ENCODE measurements at places on chromosomes 1 and 21.
A peak's percentile ranks its signal among the peaks of the same experiment; 100 is the strongest.

DNA sequence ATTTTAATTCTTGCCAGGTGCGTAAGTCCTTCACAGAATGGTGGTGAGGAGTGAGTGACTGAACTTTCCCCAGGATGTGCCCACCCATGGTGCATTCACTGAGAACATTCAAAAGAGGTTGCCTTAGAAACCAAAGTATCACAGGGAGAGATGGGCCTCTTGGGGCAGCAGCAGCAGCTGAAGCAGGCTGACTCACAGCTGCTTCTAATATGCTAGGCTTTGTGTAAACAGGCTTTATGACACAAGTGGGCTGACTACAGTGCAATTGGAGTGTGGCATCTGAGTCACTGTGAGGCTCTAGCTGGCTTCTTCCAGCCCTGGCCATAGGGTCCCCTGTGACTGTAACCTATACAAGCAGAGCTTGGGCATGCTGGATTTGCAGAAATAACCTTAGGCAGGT is 12.6 kb downstream of the PIGP start:
- peak; percentile 42 for DNase-seq

DNA sequence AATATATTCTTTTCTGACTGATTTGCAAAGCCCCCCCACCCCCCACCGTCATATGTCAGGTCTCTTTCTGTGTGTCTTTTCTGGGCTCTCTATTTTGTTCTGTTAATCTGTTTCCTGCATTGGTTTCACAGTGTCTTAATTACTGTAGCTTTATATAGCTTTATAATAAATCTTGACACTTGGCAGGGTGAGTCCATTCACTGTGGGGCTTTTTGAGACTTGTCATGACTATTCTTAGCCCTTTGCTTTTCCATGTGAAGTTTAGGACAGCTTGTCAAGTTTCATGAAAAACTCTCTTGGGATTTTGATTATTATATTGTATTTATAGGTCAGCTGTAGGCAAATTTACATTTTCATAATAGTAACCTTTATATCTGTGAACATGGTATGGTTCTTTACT is 50.4 kb downstream of the MIGA1 start:
- DNase-seq: no peak

DNA sequence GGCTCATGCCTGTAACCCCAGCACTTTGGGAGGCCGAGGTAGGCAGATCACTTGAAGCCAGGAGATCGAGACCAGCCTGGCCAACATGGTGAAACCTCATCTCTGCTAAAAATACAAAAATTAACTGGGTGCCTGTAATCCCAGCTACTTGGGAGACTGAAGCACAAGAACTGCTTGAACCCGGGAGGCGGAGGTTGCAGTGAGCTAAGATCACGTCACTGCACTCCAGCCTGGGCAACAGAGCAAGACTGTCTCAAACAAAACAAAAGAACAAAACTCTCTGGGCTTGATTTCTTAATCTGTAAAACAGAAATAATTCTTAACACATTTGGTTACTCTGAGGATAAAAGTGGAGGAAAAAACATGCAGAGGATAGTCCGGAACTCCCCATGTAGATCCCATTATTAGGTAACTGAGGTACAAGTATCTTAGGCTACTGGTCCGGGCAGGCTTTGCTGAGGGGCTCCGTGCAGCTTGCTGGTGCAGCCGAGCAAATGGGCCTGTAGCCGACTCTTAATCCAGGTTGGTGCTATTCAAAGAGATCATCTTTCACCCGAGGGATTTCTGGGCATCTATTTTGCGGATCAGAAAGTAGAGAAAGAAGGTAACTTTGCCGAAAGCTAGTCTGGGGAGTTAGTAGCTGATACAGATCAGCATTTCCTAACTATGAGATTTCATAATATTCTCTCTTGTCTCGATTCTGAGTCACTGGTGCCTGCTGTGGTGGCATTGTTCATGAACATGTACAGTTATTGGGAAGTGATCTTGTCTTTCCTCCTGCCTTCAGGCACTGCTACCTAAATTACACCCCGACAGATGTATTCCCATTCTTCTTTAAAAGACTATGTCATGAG is 56.8 kb downstream of the NFIA start:
- no peak for DNase-seq

- DNase-seq: no peak
Measured at GRCh38 chr1:193705554-193705981, 519.2 kb upstream of the B3GALT2 start.

DNA sequence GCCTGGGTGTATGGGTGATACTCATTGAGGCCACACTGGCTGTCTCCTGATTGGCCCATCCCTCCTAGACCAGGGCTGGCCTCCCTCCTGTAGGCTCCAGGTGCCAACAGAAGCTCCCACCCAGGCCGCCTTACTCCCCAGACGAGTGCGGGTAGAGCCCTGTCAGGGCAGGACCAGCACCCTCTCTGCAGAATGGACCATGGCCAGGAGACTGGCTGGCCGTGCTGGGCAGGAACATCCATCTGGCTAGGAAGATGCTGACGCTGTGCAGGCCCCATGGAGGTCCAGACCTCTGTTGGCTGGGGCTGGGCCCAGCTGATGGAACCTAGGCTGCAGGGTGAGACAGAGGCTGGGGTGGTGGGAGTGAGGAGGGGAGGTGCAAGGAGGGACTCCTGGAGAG is 25.0 kb upstream of the EPB41 start:
- no peak for DNase-seq

DNA sequence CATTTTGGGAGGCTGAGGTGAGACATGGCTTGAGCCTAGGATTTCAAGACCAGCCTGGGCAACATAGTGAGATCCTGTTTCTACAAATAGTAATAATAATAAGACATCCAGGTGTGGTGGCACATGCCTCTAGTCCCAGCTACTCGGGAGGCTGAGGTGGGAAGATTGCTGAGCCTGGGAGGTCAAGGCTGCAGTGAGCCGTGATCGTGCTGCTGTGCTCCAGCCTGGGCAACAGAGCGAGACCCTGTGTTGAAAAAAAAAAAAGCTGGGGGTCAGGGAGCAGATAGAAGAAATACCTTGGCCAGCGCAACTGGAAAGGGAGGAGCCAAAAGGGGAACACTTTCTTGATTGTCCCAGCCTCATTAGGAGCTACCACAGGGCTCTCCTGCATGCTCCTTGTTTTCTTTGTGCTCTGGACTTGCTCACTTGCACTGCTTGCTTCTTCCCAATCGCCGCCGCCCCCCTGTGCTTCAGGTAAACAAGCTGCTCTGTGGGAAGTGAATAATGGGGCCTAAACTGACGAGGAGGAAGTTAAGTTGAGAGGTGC is 31.1 kb downstream of the PBX1 start:
- DNase-seq: no peak

GRCh38 chr1:58038574-58038973 is 508.0 kb downstream of the OMA1 start:
- no peak for DNase-seq

DNA sequence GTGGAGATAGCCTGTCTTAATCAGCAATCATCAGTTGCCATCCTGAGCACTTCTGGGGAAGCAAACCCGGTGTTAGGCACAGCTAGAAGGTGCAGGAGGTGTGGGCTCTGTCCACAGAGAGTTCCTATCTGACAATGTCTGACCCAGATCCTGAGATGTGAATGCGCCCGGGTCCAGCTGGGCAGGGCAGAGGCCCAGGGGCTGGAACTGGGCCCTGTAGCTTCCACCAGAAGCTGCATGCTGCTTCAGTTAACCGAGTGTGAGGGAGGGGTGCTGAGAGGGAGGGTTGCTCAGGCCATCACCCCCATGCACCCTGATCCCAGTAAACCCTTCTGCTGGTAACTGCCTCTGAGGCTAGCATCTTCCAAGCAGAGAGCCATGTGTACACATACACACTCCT is 42.2 kb downstream of the KIF21B start:
- no peak for DNase-seq

GRCh38 chr1:11918799-11919519 is 7.3 kb downstream of the KIAA2013 start:
- no peak for DNase-seq

GRCh38 chr1:236304682-236305081 is 22.9 kb upstream of the ERO1B start:
- no peak for DNase-seq

DNA sequence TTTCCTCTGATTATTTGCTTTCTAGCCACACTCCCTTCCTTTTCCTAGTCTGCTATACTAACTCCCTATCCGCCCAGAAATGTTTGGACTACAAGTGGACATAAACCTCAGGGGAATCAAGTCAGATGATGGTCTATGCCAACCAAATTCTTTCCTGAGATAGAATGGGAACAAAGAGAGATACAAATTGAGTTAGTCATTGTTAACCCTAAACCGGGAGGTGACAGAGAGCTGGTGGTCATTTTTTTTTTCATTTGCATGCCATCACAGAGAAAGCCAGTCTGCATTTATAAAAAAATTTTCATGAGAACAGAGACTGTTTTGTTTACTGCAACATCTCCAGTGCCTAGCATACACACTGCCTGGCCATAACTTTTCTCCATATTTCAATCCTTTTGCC is 35.0 kb downstream of the MYSM1 start:
- peak; percentile 17 for DNase-seq

- no peak for DNase-seq
Measured at GRCh38 chr1:224938652-224939051, 9.2 kb downstream of the DNAH14 start.

DNA sequence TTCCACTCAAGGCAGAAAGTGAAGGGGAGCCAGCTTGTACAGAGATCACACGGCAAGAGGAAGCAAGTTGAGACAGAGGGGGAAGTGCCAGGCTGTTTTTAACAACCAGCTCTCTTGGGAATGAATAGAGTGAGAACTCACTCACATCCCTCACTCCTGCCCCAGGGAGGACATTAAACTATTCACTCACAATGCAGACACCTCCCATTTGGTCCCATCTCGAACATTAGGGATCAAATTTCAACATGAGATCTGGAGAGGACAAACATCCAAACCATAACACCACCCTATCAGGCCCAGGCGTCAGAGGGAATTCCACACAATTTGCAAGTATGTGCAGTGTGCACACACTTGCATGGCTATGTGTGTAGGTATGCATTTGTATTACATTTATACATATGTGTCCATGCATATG is 62.7 kb downstream of the DMAP1 start:
- no peak for DNase-seq

DNA sequence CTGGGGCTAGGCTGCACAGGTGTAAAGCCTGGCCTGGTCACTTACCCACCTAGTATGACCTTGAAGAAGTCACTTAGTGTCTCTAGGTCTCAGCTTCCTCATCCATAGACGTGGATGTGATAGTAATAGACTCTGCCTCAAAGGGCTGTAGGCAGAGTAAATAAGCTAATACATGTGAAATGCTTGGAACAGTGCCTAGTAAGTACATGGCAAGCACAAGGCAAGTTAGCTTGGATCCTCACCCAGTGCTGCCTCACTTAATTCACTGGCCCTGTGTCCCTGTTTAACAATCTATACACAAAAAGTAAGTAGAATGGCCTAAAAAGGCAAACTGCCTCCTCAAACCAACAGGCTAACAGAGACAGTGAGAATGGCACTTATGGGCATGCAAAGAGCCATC is 167.8 kb downstream of the PIGK start:
- DNase-seq: no peak

- DNase-seq: no peak
Measured at GRCh38 chr1:1402072-1402900, 3.2 kb upstream of the CCNL2 start.

DNA sequence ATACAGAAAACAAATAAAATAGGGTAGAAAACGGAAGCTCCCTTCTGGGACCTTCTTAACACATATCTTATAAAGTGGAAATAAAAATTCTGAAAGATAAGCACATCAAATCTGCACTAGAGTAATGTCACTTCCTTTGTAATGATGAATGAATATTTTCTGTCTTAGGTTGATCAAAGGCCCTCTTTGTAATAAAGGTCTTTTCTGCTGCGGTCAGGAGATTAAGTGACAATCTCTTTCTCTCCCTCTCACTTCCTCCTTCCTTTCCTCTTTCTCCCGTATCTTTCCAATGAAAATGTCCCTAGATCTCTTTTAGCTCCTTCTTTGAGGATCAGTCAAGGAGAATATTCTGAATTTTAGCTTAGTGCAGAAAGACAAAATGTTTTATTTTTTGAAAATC is 33.8 kb downstream of the TMCO1 start:
- DNase-seq: no peak
